Natural killer cell treated with Interleukin-12 subunit alpha and Interleukin-12 subunit beta and Interleukin-15 and Interleukin-18, amount 100 ng/mL, for 72 hours (primary cell): ENCODE measurements at places on chromosomes 6 and 20. TPM values are rescaled to one million over a fixed set of nuclear protein-coding genes. Genes with fewer than 3 reads are reported as not detected.

DNA sequence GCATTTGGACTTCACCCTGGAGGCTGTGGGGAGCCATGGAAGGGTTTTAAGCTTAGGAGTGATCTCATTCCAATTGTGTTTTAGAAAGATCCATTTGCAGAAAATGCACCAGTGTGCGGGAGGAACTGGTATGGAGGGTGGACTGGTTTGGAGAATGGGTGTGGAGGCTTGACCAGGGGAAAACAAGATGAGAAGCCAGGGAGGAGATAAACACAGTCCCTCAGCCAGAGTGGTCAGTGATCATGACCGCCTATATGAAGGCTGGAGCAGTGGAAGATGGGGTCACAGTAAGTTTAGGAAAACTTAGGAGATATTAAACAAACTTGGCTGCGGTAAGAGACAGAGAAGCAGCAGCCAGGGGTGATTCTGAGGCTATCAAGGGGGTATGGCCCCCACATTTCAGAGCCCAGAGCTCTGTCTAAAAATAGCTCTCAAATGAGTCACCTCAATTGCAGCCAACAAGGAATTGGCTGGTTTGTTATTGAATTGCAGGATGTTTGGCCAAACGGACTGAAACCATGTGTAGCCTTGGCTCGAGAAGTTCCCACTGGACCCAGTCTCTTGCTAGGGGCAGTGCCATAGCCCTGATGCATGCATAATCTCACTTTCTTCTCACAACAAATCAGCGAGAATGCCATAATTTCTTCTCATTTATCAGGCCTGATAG, 159.9 kb upstream of the TOP1 start:
- no peak overlapping the region for H3K27ac ChIP-seq
- H3K4me1 ChIP-seq, result no peaks in the 10 kb centered on the region
- DNase-seq, result no peak
- H3K4me3 ChIP-seq, result no peak overlapping the region
- no peaks in the 10 kb centered on the region for H3K36me3 ChIP-seq

DNA sequence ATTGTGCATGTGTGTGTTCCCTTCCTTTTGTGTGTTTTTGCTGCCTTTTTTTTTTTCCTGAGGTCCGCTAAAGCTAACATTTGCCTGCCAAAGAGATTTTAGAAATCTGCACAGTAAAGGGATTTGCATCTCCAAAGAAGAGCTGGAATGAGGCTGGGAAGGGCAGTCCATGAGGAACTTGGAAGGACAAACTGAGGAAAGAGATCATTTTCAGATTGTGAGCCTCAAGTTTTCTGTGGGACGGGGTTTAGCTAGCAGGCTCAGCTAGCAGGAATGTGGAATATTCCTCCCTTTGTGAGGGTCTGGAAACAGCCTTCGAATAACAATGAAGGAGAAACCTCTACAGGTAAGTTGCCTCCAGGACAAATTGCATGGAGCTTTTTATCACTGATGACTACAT, 3.8 kb downstream of the INSM1 start:
- no peak overlapping the region for H3K4me3 ChIP-seq
- peaks cover 8% of the 10 kb centered on the region for H3K4me1 ChIP-seq
- no peak for DNase-seq
- H3K27me3 ChIP-seq, result peaks cover 63% of the 10 kb centered on the region

DNA sequence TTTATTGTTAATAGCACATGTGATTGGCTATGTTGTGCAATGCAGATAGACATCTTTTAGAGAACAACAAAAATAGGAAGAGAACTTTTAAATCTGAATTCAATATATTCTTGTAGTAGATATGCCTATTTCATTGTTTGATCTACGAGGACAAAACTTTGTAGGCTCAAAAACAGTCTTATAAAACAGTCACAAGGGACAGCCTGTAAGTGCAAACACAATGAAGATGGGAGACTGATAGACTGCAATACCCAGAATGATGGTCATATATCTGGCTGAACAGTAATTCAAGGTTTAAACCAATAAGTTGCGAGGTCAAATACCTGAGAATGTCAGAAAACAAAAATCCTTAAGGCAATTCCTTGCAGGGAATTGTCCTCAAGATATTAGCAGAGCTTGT, 1342.9 kb upstream of the ADGRB3 start:
- no peaks in the 10 kb centered on the region for H3K36me3 ChIP-seq
- no peak overlapping the region for H3K27ac ChIP-seq
- H3K4me3 ChIP-seq, result no peak overlapping the region
- no peak for DNase-seq

DNA sequence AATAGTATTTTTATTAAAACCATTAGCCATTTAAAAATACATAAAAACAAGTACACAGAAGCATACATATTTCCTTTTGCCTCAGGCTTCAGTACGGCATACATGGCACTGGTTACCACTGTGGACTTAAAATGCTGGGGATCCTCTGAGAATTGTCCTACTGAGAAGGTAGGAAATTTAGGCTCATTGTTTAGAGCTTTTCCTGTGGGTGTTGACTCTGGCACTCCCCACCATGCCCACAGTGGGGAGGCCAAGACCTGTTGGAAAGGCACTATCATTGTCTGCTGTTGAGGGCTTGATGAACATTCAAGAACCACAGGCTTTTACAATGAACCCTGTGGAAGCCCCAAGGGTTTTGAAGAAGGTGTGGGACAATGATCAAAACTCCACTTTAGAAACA, 473.4 kb downstream of the BTBD3 start:
- H3K4me1 ChIP-seq, result no peaks in the 10 kb centered on the region
- no peak overlapping the region for H3K4me3 ChIP-seq
- H3K36me3 ChIP-seq, result no peaks in the 10 kb centered on the region
- H3K27me3 ChIP-seq, result no peaks in the 10 kb centered on the region

Gene GPLD1
- 0.45 TPM for total RNA-seq

Gene SALL4
- total RNA-seq, result 2.0 TPM

Gene SRMS
- total RNA-seq, result not detected
